ENCODE measurements at places on chromosomes 16 and 17. TPM values are rescaled to one million over a fixed set of nuclear protein-coding genes. Genes with fewer than 3 reads are reported as not detected.

DNA sequence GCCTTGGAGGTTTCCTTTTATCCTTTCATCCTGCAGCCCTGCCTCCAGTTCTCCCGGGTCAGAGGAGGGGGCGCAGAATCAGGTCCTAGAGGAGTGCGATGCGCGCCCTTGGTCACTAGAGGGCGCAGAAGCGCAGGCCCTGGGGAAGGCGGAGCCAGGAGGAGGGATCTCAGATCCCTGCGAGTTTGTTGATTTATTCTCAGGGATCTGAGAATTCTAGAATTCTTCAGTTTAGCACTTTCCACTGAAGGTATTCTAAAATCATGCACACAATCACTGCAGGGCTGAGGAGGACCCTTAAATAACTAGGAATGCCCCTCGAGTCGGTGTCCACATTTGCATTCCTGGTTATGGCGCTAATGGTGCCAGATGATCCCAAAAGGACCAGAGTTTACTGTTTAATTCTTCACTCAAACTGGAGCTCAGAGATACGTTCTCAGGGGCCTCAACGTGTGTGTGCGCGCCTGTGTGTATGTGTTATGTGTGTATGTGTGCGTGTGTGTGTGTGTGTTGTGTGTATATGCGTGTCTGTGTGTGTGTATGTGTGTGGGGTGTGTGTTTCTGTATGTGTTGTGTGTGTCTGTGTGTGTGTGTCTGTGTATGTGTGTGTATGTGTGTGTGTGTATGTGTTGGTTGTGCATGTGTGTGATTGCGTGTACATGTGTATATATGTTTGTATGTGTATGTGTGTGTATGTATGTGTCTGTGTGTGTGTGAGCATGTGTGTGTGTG is 6.9 kb upstream of the ELAC2 start:
- peak; percentile 46 for DNase-seq

DNA sequence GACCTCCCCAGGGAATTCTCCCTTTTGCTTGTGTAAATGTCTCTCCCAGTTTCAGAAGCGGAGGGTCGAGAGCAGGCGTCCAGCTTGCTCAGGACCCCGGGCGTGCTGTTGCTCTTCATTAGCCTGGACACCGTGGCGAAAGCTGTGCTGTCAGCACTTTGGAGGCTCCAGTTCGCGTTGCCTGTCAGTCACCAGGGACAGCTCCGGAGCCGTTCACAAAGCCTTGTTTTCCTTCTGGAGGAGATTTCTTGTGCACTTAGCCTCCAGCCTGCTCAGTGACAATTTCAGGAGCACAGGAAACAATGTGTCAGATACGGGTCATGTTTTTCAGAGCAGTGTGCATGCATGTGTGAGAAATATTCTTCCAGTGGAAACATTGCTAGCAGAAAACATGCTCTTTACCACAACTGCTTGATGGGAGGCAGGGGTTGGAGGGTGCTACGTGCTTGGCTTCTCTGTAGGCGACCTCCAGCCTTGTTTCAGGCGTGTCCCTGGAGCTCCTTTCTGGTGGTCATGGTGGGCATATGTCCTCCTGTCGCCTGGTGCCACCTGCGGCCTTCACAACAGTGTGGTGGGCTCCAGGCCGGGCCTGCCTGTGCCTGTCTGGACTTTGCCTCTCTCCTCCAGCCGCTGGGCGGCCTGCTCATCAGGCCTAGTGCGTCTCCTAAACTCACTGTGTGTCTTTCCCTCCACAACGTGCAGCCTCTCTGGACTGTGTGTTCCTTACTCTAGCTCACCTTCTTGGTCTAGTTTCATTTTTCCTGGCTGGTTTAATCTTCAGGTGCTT is 29.0 kb downstream of the ZNF750 start:
- DNase-seq, result no peak

DNA sequence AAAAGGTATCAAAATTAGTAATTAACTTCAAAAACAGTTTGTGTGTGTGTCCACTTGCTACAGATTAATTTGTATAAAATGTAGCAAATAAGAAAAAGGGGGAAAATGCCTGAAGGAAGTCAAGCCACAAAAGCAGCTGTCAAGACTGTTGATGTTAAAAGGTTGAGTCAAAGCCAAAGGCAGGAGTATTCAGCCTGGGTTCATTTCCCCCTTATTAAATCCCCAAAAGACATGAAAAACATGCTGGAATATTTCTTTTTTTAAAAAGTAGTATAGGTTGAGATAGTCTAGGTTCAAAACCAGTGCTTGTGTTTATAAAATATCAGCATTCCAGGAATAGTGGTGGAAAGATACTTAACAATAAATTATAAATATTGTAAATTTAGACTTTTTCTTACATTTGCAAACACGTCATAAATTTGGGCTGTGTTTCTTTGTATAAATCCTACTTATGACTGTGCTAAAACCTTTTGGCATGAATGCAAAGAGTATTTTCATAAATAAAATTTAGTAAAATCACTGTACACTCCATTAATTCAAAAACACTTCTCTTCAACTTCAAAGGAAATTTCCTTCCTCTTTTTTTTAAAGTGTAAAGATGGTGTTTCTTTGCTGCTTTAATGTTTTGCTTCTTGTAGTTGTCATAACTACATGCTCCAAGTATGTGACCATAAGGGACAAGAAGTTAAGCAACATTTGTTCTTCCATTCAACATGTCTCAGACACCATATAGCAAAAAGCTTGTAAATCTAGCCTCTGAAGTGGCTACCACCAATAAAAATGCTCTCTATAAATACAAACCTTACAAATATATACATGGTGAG is 72.0 kb downstream of the SKAP1 start:
- no peak for DNase-seq

GRCh38 chr17:58242171-58242784 is 3.9 kb downstream of the LPO start:
- DNase-seq, result peak; percentile 19

- no peak for DNase-seq
These were observed 104.3 kb downstream of the STXBP4 start for GRCh38 chr17:55072898-55073297.

- DNase-seq, result no peak
These were observed 34.6 kb upstream of the SLC5A11 start for GRCh38 chr16:24810951-24811843.

DNA sequence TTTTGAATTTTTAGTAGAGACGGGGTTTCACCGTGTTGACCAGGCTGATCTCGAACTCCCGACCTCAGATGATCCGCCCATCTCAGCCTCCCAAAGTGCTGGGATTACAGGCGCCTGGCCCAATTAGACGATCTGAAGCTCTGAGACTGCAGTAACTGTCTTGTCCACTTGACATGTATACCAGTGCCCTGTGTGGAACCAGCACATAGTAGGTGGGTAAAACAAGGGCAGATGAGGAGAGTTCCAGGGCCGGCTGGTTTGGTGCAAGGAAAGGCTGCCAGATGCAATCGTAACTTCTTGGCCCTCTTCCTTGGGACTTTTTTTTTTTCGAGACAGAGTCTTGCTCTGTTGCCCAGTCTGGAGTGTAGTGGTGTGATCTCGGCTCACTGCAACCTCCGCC is 3.1 kb downstream of the C17orf113 start:
- no peak for DNase-seq

DNA sequence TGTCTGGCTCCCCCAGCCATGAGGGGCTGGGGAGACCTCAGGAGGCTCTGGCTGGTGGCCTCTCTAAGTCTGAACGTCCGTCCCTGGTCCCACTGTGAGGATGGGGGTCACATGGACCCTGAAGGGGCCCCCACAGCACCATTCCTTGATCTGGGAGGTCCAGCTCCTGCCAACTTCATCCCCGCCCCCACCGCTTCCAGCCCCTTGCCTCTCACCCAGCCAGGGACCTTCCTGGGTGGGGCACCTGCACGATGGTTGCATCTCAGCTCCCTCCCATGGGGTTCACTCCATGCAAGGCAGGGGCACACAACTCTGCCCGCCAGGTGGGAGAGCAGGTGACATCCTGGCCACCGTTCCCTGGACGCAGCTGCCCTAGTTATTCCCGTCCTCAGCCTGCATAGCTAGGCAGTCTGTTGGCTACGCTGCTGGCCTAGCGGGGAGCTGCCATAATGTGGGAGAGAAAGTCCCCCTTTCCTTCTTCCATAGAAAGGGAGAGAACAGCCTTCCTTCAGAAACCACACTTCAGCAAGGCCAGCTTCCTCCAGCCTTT is 217.9 kb upstream of the RPL38 start:
- no peak for DNase-seq

DNA sequence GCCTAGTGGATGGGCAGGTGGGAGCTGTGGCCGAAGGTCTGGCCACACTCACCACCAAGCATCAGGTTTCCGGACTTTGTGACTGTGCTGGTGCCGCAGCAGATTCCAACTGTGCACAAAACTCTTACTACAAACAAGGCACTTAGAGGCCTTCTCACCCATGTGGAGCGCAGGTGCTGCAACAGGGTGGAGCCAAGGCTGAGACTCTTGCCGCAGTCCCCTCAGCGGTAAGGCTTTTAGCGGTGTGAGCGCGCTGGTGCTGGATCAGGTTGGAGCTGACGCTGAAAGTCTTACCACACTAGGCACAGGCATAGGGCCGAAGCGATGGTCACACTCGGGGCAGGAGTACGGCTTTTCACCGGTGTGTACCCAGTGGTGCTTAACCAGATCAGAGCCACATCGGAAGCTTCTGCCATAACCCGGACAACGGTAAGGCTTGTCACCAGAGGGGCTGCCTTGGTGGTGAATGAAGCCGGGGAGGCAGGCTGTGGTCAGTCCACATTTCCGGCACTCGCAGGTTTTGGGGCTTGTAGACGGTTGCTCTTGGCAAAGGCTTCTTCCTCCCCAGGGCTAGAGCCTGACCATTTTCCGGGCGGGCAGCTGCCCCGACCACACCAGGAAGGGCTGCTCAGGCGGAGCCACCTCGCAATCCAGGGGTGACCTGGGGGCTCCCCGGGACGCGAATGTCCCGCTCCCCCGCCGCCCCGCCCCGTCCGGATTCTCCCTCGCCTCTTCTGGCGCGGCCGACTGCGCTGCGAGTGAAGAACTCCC is 1.0 kb upstream of the ARMC5 start:
- peak; percentile 41 for DNase-seq

GRCh38 chr16:8376858-8377257 is 213.5 kb downstream of the TMEM114 start:
- no peak for DNase-seq

- no peak for DNase-seq
These were observed 2.3 kb upstream of the KCNJ16 start for GRCh38 chr17:70072546-70073309.

- no peak for DNase-seq
These were observed 33.8 kb downstream of the PCTP start for GRCh38 chr17:55784666-55785065.

GRCh38 chr16:71524566-71525553 is 1.4 kb upstream of the CHST4 start:
- no peak for DNase-seq

GRCh38 chr17:72556944-72557826 is 436.4 kb downstream of the SOX9 start:
- DNase-seq, result peak; percentile 75

DNA sequence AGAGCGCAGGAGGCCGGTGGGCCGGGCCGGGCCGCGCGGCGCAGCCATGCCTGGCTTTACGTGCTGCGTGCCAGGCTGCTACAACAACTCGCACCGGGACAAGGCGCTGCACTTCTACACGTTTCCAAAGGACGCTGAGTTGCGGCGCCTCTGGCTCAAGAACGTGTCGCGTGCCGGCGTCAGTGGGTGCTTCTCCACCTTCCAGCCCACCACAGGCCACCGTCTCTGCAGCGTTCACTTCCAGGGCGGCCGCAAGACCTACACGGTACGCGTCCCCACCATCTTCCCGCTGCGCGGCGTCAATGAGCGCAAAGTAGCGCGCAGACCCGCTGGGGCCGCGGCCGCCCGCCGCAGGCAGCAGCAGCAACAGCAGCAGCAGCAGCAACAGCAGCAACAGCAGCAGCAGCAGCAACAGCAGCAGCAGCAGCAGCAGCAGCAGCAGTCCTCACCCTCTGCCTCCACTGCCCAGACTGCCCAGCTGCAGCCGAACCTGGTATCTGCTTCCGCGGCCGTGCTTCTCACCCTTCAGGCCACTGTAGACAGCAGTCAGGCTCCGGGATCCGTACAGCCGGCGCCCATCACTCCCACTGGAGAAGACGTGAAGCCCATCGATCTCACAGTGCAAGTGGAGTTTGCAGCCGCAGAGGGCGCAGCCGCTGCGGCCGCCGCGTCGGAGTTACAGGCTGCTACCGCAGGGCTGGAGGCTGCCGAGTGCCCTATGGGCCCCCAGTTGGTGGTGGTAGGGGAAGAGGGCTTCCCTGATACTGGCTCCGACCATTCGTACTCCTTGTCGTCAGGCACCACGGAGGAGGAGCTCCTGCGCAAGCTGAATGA is 606 bp downstream of the THAP11 start:
- DNase-seq, result no peak

- no peak for DNase-seq
These were observed 11.9 kb upstream of the SLC38A10 start for GRCh38 chr17:81306898-81307510.

- no peak for DNase-seq
These were observed 26.9 kb downstream of the GPT2 start for GRCh38 chr16:46911038-46911437.

- DNase-seq, result no peak
These were observed 162.5 kb downstream of the MAF start for GRCh38 chr16:79437764-79438751.

- peak; percentile 46 for DNase-seq
These were observed 1287.8 kb upstream of the CDH8 start for GRCh38 chr16:63323722-63324705.

- no peak for DNase-seq
These were observed 263.8 kb downstream of the CDH11 start for GRCh38 chr16:64858076-64858475.

GRCh38 chr17:16940116-16940881 is 31.6 kb downstream of the TNFRSF13B start:
- no peak for DNase-seq

- no peak for DNase-seq
These were observed 3.9 kb upstream of the HOXB5 start for GRCh38 chr17:48597528-48597777.

- DNase-seq, result no peak
These were observed 109.1 kb downstream of the RGS9 start for GRCh38 chr17:65246252-65246651.

- no peak for DNase-seq
These were observed 117.9 kb downstream of the CPPED1 start for GRCh38 chr16:12685806-12686205.

DNA sequence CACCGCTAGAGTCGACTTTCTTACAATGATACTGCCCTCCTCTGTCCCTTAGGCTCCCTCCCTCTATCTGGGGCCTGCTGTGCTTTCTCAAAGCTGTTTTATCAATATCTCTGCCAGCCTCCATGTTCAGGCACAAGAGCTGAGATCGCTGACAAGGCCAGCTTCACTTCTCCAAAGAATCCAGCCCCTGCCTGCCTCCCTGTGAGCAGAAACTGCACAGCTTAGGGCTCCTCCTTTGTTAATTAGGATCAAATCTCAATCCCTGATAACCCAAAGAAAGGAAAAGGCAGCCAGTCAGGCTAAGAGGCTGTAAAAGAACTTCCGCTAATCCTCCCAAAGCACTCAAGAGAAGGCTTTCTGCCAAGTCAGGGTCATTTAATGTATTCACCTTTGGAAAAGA is 616.0 kb upstream of the CDH11 start:
- no peak for DNase-seq

Gene ENDOV
- total RNA-seq, result 60.1 TPM

Gene AMZ2
- total RNA-seq, result 202 TPM

Gene B3GNT9
- total RNA-seq, result 63.0 TPM

Gene CACNG4
- total RNA-seq, result 17.2 TPM

Gene KRTAP9-4
- not detected for total RNA-seq

Gene TVP23A
- not detected for total RNA-seq

Gene CRISPLD2
- 0.95 TPM for total RNA-seq

Gene LUC7L
- 80.0 TPM for total RNA-seq

Gene TBC1D16
- total RNA-seq, result 31.7 TPM

Gene TM4SF5
- total RNA-seq, result not detected

Gene PIRT
- total RNA-seq, result not detected

Gene KRT33A
- not detected for total RNA-seq

Gene UBALD2
- 2.7 TPM for total RNA-seq

Gene TMEM100
- total RNA-seq, result not detected

Gene CDH8
- total RNA-seq, result 8.2 TPM

Measured in A172 (cell line).